Stimulated activated CD4-positive, alpha-beta T cell treated with anti-CD3 and anti-CD28 coated beads, Interleukin-1b, Interleukin-23, amount 100 ng/mL, for 1 hour (primary cell): ENCODE measurements at places on chromosomes 12 and 14.
A peak's percentile ranks its signal among the peaks of the same experiment; 100 is the strongest.

DNA sequence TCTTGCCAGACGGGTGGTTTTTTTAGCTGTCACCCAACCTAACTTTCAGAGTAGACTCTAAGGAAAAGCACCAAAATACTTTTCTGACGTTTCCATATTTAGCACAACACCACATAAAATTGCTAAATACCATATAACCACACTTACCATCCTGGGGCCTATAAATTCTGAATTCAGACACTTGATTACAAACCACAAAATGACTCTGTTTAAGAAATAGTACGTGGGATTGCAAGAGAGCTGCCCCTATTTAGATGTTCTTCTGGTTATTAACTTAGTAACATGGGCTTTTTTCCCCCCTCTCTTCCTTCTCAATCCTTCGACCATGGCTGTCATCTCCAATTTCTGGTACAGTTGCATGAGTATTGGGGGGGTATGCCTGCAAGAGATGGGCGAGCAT lies 287.7 kb downstream of the BMP4 start:
- no peak for DNase-seq

GRCh38 chr12:129911428-129912049 lies 7.7 kb upstream of the TMEM132D start:
- DNase-seq, result no peak

DNA sequence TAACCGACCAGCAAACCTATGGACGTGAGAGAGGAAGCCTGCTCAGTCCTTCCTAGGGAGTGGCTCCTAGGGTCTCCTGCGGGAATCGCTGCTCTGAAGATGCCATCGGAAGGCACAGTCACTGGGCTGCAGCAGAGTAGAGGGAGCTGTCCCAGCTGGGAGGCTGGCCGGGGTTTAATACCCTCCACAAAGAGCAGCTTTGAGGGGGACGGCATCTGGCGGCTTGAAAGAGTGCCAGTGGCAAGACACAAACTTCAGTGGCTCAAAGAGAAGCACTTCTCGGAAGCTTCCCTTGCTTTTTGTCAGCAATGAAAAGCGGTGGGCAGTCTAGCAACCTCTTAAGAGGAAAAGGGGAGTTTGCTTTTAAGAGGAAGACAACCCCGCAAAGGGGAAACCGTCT lies 114.6 kb downstream of the TMEM132C start:
- DNase-seq, result no peak

DNA sequence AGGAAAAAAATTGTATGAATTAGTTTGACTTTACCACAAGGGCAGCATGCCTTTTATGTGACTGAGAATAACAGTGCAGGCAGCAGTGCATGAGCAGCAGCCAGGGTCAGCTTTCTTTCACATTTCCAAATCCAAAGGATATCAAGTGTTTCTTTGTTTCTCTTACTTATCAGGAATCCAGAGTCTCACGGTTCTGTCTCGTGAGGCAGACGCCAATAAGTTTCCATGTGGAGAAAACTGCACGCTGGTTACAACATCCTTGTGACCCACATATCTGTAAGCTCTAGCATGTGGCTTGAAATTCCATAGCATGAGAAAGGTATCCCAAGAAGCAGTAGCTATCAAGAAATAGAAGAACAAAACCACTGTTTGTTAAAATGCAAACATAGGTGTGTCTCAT lies 27.6 kb downstream of the GALNT4 start:
- no peak for DNase-seq

GRCh38 chr12:51923506-51924365 lies 16.4 kb downstream of the ACVRL1 start:
- DNase-seq, result peak; percentile 9

GRCh38 chr12:46770501-46771183 lies 55.2 kb downstream of the SLC38A4 start:
- DNase-seq, result no peak

GRCh38 chr12:16766736-16767135 lies 160.8 kb upstream of the LMO3 start:
- no peak for DNase-seq

DNA sequence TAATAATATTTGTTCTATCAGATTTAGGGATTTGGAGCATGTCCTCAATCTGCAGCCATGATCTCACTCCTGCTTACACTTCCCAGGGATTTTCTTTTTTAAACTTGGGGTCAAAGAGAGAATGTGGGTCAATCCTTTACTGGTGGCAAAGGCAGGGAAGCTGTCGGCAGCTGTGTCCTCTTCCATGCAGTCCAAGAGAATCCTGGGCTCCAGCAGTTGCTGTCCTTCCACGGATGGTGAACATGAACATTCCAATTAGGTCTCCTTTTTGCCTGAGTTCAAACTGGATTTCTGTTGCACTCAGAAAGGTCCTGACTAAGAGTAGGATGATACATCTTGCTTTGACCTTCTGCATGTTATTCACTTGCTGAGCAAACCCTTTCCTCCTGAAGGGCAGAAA lies 73.9 kb downstream of the ARL6IP4 start:
- DNase-seq, result no peak

GRCh38 chr14:65170318-65170717 lies 68.0 kb upstream of the MAX start:
- DNase-seq, result no peak

DNA sequence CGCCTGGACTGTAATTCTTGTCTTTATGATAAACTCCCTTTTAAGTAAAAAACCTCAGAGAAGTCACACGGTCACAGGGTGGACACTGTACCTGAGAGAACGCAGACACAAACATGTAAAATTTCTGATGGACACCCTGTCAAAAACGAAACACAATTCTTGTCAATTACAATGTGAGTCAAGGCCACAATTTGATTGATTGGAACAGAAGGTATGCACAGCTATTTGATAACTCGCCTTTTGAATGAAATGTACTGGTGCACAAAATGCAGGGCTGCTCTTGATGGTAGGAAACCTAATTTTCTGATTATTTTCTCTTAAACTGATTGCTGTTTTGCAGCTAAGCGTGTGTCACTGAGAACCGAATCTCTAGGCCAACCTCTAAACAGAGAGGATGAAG lies 9.2 kb downstream of the DNAH10 start:
- no peak for DNase-seq

DNA sequence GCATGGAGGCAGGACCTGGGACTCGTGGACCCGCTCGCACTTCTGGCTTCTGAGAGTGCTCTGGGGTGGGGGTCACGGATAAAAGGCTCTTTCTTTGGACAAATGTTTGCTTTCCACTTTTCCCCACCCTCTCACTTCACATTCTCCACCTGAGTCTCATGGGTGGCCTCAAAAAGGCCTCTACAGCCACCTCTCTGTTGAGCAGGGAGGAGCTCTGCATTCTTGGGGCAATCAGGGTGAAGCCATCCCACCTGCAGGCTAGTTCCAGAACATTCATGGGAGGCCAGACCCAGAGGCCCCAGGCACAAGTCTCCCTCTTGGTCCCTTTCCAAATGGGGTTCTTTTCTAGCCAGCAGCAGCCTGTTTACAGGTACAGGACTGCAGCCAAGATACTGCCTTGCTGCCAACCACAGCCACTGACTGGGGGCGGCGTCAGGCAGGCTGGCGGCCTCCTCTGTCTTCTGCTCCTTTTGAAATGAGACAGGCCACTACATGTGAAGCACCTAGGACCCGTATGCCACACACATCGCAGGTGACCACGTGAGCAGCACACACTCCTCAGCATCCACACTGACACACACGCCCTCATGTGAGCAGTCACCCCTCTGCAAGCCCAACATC lies 18.2 kb upstream of the CEBPE start:
- DNase-seq, result no peak

GRCh38 chr12:54561164-54561563 lies 11.8 kb downstream of the PDE1B start:
- no peak for DNase-seq

DNA sequence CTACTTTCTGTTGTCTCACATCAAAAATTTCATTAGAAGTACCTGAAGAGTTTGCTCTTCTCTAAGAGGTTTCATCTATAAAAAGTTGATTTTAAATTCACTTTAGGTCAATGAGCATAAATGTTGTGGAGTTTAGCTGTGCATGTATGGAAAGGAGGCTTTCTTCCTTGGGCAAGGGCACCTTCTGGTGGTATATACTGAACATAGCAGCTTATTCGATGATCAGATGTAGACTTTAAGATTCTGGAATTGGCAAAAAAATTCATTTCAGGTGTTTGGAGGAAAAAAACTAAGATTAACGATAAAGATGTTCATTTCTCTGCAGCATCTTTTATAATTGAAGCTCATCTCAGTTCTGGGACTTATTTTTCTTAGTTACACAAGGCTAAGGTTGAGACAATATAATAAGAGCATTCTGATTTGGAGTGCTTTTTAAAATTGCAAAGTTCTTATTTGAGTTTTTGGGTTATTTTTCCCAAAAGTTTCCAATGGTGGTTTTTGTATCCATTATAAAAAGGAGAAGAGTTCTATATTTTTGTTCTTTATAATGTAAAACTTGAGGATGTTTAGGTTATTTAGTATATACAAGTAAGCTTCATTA lies 46.8 kb downstream of the TMEM117 start:
- no peak for DNase-seq

- DNase-seq, result no peak
Observed at GRCh38 chr12:51205350-51205749, 12.5 kb downstream of the POU6F1 start.
